ENCODE measurements at places on chromosomes 13 and 19.

DNA sequence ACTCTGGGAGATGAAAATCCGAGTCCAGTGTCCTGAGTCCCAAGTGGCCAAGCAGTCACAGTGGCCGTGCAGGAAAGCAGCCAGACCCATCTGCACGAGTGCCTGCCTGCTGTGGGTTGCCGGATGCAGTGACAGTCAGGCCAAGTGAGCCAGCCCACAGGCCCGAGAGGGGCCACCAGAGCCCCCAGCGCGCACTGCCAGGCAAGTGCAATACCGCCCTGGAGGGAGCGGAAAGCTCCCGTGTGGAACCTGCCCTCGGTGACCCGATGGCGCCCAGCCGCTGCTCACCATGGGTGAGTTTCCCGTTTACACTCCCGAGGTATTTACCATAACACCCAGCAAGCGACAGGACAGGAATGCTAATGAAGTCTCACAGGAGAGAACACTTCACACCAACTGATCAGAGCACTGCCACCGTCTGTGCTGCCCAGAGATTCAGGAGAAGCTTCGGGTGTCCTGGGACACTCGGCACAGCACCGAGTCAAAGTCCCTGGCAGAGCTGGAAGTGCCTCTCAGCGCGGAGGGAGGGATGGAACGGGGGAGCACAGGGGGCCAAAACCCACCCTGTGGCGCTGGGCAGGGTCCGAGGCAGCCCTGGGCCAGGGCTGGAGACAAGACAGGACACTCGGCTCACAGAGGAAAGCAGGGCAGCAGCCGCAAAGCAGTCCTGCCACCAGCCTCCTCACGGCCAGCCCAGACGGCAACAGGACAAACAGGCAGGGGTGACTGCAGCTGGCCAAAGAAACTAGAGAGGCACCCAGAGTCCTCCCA lies 21.3 kb upstream of the TINCR start:
- no peak for DNase-seq

DNA sequence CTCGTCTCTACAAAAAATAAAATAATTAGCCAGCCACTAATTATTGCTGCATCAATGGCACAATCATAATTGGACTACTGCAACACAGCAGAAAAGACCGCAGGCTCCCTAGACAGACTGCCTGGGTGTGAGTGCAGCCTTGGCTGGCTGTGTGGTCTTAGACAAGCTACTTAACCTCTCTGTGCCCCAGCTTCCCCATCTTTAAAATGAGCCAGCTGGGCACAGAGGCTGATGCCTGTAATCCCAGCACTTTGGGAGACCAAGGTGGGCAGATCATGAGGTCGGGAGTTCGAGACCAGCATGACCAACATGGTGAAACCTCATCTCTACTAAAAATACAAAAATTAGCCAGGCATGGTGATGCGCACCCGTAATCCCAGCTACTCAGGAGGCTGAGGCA lies 19.0 kb downstream of the TEX101 start:
- no peak for DNase-seq

DNA sequence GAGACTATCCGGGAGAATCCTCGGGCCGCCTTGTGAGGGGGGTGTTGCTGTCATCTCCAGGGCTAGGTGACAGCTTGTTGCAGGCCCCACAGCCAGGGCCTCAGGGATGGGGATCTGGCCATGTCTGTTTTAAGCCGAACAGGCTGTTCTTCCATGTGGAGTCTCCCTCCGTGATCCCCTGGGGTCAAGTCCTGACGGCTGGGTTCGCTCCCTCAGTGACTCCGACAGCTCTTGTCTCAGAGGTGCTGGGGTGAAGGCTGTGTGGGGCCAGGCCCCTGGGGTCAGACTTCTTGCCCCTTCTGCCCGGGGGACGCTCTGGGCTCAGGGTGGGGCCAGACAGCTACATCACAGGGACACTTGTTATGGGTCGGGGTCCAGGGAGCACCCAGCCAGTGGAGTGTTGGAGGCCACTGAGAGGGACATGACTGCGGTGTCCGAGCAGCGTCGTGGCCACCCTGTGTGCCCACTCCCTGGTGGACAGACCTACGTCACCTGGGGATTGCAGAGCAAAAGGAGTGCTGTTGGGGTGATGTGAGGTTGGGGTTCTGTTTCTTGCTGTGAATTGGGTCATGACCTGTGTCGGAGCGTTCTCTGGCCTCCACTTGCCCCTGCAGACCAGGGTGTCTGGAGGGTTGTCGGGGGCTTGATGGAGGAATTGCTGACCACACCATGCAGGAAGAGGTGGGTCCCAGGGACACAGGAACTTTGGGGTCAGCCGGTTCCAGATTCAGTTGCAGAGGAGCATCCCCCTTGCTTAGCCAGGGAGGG lies 21.5 kb downstream of the EPN1 start:
- DNase-seq, result no peak

- DNase-seq, result no peak
Measured at GRCh38 chr13:51068501-51068900, 42.6 kb downstream of the C13orf42 start.

- no peak for DNase-seq
Measured at GRCh38 chr13:85277748-85278147, 521.5 kb downstream of the SLITRK6 start.

DNA sequence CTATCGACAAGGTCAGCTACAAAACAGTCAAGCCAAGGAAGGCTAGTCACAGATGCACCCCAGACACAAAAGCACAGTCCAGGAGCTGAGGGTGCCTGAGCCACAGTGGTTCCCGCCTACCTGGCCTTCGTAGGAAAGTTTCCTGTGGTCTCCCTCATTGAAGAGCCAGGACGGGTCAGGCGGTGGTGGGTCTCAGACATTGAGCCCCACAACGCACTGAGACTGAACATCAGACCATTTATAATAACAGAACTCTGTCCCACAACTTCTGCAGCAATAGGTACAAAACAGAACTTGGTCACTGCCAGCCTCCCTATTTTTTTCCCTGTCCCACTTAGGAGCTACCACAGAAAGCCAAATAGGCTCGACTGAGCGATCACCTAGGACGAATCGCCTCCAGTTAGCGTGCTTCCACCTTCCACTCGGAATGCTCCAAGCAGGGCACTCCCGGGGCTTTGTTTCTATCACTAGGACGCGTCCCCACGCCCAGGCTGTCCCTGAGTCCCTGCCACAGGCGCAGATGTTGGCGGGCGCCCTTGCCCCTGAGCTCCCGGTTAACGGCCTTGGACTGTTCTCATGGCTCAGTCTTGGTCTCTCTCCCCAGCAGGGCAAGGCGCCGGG lies 640 bp upstream of the ZNF544 start:
- no peak for DNase-seq

DNA sequence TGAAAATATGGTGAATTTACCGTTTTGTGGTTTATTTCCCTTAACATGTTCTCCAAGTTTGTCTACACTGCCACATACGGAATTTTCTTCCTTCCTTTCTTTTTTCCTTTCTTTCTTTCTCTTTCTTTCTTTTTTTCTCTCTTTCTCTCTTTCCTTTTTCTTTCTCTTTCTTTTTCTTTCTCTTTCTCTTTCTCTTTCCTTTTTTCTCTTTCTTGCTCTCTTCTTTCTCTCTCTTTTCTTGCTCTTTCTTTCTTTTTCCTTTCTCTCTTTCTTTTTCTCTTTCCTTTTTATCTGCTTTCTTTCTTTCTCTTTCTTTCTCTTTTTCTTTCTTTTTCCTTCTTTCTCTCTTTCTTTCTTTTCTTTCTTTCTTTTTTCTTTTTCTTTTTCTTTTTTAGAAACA lies 1962.3 kb upstream of the PCDH20 start:
- no peak for DNase-seq

DNA sequence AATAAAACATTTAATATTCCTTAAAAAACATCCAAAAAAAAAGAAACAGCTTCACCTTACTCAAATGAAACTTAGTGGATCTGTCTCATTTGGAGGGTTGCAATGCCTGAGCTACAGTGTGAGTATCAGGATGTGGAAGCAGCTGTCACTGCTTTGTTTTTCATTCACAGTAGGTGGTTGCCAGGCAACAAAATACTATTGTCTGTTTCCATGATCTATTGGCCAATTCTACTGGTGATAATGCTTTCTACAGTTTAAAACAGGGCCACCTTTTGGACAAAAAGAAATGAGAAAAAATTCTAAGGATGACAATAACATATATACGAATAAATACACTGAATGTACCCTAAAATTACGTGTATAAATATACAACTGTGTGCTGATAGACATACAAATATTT lies 3.0 kb downstream of the ENOX1 start:
- no peak for DNase-seq

- no peak for DNase-seq
Measured at GRCh38 chr13:69866555-69866954, 241.1 kb upstream of the ATXN8OS start.

DNA sequence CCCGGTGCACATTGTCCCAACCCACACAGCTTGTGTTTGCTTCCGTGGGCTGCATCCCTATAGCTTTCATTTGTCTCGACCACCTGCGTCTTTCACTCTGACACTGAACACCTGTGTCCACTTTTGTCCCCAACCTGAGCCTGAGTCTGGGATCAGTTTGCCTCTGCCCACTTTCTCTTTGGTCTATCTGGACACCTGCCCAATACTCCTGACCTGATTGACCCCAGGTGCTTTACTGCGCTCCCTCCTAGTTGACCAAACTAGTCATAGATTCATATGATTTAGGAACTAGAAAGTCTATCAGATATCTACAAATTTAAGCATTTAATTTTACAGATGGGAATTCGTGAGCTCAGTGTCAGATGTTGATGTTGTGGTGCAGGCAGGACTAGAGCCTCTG lies 209.9 kb downstream of the DCT start:
- no peak for DNase-seq

- no peak for DNase-seq
Measured at GRCh38 chr13:37085606-37086005, 19.9 kb downstream of the CSNK1A1L start.

DNA sequence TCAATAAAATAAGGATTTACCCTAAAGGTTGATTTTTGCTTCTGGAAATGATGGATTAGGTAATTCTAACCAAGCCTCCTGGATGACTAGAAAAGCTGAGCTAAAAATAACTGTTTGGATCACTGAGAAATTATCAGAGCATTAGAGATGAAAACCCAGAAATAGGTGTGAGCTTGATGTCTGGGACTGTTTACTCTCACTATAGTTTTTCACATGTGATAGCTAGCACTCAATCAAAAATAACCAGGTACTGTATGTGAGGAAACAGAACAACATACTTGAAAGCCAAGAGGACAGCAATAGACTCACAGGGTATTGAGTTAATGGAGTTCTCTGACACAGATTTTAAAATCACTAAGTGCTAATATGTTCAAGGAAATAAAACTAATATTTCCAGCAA lies 9.5 kb downstream of the ZAR1L start:
- DNase-seq, result no peak

GRCh38 chr19:2495130-2495641 lies 19.3 kb downstream of the GADD45B start:
- DNase-seq, result no peak

DNA sequence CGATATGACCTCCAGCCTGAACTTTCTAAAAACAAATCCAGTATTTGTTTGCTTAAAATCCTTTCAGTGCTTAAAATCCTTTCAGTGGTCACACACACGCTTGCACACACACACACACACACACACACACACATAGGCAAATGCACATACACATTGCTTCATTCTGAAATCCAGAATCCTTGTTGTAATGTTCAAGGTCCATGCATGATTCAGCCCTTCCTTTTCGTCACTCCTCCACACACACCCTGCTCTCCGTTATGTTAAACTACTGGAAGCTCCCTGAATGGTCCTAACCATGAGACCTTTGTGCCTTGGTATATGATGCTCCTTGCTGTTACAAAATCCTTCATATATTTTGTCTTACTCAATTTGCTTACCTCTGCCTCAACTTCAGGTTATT lies 44.9 kb downstream of the SERTM1 start:
- no peak for DNase-seq

- DNase-seq, result no peak
Measured at GRCh38 chr19:18995804-18996241, 37.5 kb downstream of the SUGP2 start.

- no peak for DNase-seq
Measured at GRCh38 chr19:45445139-45445538, 21.4 kb upstream of the ERCC1 start.

GRCh38 chr13:112638157-112638750 lies 50.3 kb upstream of the TUBGCP3 start:
- no peak for DNase-seq

DNA sequence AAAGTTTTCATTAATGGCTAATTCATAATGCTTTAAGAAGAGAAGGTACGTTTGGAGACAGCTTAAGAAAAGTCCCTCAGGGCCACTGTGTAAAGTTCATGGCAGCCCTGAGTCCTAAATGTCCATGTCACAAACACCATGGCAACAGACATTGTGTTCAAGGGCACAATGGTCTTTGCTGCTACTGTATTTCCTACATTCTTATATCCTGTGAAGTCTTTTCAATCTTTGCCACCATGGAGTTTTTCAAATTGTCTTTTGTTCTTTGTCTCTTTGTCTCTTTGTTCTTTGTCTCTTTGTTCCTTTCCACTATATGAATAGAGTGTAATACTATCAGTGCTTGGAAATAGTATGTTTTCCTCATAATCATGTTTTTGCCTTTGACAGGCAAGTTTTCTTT lies 178.8 kb downstream of the VWA8 start:
- DNase-seq, result no peak

DNA sequence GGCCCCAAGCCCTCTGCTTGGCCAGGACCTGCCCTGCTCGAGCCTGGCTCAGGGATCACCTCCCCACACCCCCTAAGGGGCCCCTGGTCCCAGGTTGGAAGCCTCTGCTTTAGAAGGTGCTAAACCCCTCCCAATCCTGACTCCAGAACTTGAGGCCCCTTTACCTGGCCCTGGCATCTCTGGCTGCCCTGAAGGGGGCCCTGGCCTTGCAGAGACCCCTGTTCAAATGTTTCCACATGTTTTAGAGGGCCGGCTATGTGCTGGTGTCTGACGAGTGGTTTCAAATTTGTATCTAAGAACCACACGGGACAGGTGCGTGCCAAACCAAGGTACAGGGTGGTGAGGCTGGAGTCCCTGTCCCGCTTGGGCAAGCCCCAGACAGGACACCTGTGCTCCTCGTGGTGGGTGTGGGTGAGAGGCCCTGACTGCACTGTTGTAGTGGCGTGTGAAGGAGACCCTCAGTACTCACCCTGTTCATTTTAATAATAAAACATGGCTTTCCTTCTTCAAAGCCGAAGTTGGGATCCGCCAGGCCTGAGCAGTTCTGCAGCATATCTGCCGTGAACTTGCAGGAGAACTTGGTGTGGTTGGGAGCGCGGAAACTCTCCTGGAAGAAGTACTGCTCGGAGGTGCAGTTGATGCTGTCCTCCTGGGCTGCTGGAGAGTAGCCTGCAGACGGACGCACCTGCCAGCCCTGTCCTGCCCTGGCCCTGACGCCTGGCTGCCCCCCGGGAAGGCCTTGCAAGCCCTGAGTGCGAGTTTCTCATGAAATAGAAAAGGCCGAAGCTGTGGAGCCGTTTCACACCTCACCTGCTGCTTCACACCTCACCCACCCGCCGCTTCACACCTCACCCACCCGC lies 5.4 kb downstream of the ATP4B start:
- DNase-seq, result no peak

GRCh38 chr13:20769091-20769490 lies 4.7 kb downstream of the EEF1AKMT1 start:
- no peak for DNase-seq

- DNase-seq, result no peak
Measured at GRCh38 chr19:54430306-54431254, 15.3 kb downstream of the TTYH1 start.

All from GM06990 (cell line).